Left ventricle myocardium superior (tissue), 1 donor: ENCODE measurements at places on chromosomes 2 and 18. TPM values are rescaled to one million over a fixed set of nuclear protein-coding genes. Genes with fewer than 3 reads are reported as not detected.

DNA sequence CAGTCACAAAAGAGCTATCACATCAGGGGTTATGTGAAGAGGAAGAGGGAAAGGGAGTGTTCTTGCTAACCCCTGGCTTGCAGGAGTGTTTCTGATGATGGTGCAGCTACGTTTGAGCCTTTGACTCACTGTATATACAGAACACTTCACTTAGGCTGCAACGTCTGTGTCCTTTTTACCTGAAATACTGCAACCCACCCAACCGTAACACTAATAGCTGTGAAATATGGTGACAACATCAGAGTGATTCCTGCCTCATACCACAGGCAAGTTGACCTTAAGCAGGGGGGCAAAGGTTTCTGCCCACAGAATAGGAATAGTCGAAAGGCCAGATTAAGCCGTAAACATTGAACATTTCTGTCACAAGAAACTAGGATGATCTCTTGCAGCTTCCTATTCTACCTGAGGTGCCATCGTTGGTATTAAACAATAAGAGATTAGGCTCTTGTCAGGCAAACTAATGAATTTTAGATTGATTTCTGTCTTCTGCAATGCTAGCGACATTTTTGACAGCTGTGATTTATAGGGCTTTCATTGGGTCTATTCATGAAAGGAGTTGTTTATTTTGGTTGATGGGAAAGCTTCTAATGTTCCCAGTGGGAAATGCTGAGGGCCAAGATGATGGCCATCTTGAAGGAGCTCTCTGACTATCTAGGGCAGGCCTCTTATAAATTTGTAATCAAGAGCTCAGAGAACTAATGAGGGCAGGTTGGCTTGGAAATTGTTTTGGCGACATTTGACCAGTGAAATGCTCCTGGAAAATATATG is 316.8 kb downstream of the PIK3C3 start:
- no peak for DNase-seq

DNA sequence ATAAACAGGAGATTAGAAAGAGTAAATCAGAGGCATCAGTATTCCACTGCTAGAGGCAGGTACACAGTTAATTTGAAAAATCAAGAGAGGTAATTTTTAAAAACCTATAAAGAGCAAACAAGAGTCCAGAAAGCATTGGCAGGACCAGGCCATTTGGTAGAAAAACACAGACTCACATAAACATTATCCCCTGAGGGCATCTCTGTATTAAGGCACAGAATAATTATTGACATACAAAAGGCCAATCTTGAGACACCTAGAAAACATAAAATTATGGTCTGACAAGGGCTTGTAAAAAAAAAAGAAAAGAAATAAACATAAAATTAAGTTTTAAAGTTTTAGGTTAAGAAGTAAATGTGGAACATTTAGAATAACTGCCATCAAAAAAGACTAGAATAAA is 120.6 kb downstream of the OSBPL1A start:
- no peak for DNase-seq

GRCh38 chr2:119744335-119744939 is 15.3 kb upstream of the PTPN4 start:
- peak; percentile 35 for DNase-seq

DNA sequence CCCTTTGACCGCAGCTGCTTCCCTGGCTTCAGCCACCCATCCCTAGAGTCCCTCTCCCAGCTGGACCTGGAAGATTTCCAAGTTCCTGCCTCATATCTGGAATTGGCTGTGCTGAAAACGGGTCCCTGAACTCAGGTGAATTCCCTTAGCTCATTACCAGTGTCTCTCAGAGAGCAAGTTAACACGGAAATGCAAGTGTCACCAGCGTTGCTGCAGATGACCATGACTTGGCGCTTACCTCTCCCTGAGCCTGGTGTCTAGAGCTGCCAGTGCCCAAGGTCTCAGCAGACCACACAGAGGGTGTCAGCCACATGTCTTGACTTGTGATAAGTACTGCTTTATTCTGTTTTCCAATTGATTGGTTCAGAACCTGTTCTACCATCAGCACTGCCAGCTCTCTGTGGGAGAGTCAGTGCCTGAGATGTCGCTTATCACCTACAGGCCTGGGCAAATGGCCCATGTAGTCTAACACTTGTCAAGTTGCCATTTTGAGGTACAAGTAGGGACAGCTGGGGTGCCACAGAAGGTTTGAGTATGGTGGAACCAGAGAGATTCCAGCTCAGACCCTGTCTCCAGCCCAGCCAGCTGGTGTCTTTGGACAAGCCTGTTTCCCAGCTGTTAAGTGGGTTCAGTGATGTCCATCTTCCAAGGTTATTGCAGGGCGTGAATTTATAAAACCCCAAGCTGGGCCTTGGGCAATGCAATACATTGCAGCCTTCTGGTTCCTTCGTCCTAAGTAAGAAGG is 48.7 kb downstream of the LYPD1 start:
- DNase-seq, result no peak

DNA sequence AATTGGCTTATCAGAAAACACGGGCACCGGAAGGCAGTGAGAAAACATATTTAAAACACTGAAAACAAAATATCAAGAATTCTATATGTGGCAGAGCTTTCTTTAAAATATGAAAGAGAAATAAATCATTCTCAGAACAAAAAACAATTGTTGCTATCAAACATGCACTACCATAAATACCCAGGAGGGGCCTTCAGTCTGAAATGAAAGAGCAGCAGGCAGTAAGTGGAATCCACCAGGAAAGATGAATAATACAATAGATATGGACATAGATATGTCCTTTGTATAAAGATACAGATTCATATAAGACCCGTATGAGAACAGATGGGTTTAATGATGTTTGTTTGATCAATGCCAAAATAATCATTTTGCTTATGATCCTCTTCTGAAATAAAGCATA is 142.0 kb downstream of the TMEM18 start:
- DNase-seq, result no peak

DNA sequence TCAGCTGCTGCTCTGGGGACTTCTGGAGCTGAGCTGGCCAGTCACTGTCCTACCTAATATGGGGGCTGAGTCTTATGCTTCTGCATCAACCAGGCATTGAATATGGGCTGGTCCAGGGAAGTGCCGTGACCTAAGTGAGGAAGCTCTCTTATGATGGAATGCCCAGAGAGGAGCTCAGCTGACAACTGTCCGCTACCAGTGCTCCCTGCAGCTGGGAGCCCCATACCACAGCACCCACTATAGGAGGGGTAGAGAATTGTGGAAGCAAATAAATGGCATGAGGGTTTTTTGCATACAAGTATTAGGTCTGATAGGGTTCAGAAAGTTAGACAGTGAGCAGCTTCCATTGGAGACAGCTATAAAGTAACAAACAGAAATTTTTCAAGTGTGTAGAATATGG is 4.5 kb downstream of the TIMM21 start:
- DNase-seq, result no peak

DNA sequence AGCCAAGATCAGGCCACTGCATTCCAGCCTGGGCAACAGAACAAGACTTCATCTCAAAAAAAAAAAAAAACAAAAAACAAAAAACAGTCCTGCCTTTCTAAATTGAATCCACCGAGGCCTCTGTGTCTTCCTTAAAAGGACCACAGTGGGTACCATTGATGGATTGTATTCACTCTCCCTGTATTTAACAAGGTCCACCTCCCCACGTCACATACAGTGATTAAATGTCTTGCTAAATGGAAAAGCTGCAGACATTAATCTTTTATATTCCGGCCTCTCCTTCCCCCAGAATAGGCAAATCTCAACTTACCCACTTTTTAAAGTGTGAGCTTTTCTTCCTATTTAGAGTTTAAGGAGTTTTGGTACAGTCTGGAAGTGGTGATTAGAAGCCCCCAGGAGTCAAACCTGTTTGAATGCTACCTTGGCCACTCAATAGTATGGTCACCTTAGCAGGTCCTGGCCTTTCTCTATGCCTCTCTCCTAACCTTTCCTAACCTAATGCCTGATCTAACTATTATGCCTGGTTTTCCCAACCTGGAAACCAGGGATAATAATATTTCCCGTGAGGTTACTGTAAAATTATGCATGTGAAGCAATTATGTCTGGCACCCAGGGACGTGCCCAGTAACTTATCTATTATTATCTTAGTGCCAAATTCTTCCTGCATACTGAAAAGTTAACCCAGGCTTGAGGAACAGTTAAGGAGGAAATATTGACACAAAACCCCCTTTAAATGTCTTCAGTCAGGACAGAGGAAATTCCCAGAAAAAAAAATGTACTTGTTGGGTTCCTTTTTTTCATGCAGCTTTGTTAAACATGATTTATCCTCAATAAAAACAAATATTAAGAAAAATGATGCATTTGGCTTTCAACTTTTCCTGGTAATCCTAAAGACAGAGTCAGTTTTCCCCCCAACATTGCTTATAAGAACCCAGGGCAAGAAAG is 3.1 kb downstream of the NFE2L2 start:
- DNase-seq, result no peak

GRCh38 chr2:112811841-112812306 is 24.7 kb downstream of the IL1B start:
- no peak for DNase-seq

DNA sequence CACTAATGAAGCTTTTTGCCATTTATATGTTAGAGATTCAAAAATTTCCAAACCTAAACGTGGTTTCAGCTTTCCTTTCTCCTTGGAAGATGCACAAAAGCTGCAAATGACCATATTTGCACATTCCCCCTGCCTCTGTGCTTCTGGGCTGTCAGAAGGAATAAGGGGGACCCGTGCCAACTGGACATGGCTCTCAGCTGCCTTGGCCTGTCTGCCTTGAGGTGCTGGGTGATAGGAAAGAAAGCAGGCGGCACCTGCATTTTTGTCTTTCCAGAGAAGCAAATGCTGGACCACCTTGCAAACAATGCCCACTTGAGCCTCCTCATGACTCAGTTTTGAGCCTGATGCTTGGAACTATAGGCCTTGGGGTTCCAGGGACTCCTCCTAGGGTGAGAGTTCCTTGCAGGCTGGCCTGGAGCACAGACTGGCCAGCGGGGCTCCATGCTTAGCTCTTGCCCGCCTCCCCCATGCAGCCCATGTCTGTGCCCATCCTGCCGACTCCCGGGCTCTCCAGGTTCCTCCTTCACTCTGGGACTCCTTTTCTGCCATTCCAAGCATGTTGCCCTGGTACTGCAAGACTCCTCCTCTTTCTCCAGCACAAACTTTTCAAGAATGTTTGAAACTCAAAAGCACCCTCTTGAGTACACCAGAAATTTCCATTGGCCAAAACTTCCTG is 109.0 kb upstream of the EPAS1 start:
- DNase-seq, result no peak

GRCh38 chr2:121598087-121598486 is 51.2 kb downstream of the CLASP1 start:
- DNase-seq, result no peak

DNA sequence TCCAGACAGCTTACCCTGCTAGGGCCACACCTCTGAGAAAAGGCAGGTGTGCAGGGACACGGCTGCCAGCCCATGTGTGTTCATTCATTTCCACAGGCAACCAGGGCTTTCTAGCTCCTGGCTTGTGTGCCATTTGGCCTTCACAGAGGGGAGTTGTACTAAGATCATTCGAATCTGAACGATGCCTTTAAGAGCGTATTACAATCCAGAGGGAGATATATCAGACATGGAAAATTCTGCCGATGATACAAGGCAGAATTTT is 64.2 kb upstream of the OTOF start:
- no peak for DNase-seq

DNA sequence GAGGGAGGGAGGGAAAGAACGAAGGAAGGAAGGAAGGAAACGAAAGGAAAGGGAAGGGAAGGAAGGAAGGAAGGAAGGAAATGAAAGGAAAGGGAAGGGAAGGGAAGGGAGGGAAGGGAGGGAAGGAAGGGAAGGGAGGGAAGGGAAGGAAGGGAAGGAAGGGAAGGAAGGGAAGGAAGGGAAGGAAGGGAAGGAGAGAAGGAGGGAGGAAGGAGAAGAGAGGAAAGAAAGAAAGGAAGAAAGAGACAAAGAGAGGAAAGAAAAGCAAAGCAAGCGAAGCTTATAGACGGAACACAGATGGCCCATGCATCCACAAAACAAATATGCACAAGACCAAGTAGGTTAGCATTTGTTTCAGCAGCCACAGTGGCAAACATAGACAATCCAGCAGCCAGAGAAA is 20.4 kb upstream of the GALNT3 start:
- DNase-seq, result no peak

DNA sequence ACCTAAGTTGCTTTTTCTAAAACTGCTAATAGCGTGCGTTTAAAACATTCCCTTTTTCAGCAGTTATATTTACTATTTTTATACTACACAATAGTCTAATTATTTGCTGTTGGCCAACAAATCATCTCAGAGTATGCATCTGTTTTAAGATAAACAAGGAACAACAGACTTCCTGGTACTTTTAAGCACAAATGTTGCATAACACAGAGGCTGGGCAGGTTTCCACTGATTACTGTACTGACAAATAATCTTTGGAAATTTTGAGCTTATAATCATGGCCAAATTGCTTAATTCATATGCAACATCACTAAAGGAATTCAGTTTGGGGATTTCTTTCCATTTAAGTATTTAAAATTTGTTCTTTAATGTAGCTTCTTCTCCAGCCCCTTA is 737.4 kb upstream of the SALL3 start:
- no peak for DNase-seq

DNA sequence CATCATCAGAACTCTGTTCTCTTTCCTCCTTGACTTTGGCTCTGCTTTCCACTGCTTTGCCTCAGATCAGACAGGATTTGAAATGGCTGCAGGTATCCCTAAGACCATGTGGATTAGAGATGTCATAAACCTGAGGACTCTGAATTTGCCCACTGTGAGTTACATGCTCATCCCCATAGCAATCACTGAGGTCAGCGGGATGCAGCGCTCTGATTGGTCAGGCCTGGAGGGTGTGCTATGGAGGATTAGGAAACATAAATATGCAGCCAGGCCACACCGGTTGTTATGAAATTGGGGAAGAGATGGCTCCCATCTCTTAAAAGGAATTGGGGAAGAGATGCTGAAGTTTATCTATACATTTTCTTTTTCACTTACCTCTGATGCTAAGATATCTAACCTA is 73.7 kb upstream of the DNAJC10 start:
- peak; percentile 57 for DNase-seq

The LRRFIP1 gene
- total RNA-seq, result 101 TPM

The KCNK3 gene
- total RNA-seq, result 2.8 TPM

The TCF7L1 gene
- 7.1 TPM for total RNA-seq

The VAMP8 gene
- total RNA-seq, result 17.1 TPM

The TMEM37 gene
- total RNA-seq, result 2.9 TPM

The STAMBP gene
- total RNA-seq, result 27.2 TPM

The AQP12B gene
- not detected for total RNA-seq

The SIX3 gene
- total RNA-seq, result not detected

The ANKRD29 gene
- total RNA-seq, result 9.8 TPM
